ENCODE measurements at places on chromosomes 16 and 17.

GRCh38 chr16:3056336-3057180, 8.9 kb upstream of the IL32 start:
- no peak for DNase-seq

DNA sequence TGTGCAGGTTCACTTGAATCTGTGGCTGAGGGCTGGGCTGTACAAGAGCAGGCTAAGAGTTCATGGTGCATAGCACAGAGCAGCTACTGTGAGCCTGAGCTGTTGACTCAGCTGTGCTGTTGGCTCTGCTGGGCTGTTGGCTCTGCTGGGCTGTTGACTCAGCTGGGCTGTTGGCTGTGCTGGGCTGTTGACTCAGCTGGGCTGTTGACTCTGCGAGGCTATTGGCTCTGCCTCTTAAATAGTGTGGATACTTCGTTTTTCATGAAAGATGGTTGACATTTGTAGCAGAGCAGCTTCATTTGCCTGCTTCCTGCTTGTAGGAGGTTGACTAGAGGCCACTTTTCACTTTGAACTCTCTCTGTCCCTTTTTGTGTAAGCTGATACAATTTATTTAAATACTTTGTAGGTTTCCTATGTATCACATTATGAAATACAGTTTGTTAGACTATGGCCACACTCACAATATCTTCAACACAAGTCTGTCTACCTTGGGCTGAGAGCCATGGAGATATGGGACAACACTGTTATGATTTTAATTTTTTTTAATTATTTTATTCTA, 40.3 kb upstream of the CCNF start:
- DNase-seq: no peak

DNA sequence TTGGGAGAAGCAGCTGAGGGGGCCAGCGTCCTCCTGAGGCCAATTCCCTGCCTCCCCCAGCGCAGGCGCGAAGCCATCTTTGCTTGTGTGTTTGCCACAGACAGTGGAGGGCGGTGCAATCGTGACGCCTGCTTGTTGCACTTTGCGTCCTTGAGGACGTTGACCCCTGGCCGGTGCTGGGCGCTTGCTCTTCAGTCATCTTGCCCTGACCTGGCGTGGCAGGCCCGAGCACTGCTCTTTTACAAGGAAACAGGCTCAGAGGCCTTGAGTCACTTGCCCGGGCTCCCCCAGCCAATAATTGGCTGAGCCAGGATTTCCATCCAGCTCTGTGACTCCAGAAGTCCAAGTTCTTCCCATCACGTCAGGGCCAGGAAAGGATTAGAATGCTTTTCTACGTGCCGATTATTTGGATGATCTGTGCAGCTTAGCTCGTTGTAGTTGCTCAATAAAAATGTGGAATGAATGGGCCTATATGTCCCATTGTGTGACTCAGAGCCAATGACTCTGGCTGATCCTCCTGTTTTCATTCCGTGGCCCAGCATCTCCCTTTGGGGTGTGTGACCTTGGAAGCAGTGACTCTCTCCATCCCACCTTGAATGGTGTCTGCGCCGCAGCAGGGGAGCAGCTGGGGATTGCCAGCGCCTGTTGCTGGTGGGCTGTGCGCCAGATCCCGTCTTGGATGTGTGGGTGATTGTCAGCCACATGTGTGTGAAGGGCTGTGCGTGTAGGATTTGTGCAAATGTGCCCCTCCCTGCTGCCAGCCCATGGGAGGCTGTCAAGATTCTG, 214.1 kb downstream of the SEC14L1 start:
- DNase-seq: no peak

- DNase-seq: no peak
These were observed 15.8 kb upstream of the AGRP start for GRCh38 chr16:67499106-67499505.

- DNase-seq: no peak
These were observed 108.0 kb upstream of the GOT2 start for GRCh38 chr16:58842156-58842555.

DNA sequence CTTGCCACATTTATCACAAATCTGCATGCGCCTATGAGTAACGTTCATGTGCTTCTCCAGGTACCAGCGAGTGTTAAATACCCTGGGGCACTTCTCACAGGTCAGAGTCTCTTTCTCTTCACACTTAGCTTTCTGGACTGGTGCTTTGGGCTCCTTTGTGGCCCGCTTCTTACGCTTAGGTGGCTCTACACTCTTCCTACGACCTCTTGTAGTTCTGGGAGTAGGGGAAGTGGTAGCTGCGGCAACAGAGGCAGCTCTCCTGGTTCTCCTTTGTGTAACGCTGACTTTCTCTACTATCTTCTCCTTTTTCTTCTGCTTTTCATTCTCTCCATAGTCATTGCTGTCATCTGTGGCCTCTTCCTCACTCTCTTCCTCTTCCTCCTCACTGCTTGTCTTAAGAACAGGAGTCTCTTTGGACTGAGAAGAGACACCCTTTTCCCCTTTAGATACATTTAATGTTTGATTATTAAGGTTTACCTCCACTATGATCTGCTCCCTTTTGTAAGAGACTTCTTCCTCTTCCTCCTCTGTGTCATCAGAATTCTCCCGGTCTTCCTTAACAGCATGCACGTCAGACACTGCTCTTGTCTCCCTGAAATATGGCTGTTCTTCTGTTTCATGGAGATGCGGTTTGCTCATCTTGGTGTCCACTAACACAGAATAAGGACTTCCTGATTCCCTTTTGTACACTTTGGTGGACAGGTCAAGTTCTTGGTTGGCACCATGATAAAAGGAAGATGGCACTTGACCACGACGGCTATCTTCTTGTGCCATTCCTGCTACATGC, 45.0 kb downstream of the ZNF652 start:
- no peak for DNase-seq

DNA sequence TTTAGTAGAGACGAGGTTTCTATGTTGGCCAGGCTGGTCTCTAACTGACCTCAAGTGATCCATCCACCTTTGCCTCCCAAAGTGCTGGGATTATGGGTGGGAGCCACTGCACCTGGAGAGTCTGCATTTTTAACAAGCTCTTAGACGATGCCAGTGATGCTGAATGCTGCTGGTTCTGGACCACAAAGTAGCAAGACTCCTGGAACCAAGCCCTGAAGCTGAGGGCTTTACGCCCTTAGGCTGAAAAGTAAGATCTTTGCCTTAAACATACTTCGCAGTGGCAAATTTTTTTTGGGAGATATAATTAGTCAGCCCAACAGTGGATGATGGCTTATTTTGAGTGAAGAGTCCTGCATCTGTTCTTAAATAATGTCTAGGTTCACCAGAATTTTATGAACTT, 14.0 kb downstream of the METTL9 start:
- no peak for DNase-seq

DNA sequence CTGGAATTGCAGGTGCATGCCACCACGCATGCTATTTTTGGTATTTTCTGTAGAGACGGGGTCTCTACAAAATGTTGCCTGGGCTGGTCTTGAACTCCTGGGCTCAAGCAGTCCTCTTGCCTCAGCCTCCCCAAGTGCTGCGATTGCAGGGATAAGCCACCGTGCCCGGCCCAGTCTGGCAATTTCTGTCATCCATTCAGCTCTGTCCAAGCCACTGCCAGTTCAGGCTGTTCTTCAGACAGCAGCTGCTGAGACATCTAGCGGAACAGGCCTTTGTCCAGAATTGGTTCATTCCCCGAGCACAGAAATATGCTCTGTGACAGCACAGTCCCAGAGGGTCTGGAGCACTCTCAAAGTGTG, 5.4 kb downstream of the SLC47A1 start:
- peak; percentile 15 for DNase-seq

- DNase-seq: no peak
These were observed 129.2 kb upstream of the NACA2 start for GRCh38 chr17:61720016-61720795.

DNA sequence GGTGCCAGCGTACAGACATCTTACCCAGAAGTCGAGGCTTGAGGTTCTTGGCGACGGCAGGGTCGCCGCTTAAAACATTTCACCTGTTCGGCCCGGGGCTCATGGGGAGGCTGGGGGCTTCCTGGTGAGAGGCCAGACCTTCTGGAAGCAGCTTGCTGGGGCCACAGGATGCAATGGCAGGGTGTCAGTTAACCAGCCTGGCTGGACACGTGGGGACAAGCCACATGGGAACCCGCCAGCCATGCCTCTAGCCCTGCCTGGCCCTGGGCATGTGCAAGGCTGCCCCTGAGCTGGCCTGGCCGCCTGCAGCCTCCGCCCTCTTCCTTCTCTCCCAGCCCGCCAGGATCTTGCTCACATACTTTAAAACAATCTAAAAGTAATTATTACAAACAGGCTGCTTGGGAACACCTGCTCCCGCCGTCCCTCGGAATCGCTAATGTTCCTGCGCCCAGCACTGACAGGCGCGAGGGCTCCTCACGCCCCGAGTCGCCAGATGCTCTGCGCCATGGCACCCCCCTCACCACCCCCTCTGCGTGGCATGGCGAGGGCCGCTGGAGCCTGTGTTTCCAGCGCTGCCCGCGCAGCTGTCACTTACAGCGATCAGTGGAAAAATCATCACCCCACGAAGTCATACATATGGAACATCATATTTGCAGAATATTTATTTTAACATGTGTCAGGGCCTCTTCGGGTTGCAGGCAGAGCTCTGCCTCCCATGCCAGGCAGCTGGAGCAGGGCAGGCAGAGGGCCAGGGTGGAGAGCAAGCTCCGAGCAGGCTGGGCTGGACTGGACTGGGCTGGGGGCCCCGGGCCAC, 188.7 kb upstream of the GSE1 start:
- DNase-seq: peak; percentile 68

- no peak for DNase-seq
These were observed 9.0 kb downstream of the CAPNS2 start for GRCh38 chr16:55575496-55575895.

GRCh38 chr16:5845046-5845445, 747.5 kb upstream of the EEF2KMT start:
- no peak for DNase-seq

DNA sequence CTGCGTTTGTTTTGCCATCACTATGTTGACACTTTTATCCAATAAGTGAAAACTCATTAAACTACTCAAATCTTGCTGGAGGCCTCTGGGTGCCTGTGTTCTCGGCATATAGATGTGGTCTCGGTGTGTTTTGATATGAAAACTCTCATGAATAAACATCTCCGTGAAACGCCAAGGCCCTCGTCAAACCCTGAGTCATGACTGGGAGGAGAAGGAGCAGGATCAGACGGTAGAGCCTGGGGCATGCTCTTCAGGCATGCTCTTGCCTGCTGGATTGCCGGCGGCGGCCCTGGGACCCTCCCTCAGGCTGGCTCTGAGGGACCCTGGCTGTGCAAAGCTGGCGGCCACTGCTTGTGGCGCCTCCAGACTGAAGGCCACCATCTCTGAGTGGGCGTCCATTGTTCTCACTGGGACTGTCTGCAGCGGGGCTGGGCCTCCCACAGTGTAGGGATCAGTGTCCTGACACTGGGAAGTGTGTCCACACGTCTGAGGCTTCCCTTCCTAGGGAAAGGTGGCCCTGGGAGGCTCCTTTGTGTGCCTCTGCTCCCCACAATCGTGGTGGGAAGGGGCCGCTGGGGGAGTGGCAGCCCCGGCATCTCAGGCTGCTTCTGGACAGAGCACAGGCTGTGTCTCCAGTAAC, 1.7 kb upstream of the NPB start:
- no peak for DNase-seq

DNA sequence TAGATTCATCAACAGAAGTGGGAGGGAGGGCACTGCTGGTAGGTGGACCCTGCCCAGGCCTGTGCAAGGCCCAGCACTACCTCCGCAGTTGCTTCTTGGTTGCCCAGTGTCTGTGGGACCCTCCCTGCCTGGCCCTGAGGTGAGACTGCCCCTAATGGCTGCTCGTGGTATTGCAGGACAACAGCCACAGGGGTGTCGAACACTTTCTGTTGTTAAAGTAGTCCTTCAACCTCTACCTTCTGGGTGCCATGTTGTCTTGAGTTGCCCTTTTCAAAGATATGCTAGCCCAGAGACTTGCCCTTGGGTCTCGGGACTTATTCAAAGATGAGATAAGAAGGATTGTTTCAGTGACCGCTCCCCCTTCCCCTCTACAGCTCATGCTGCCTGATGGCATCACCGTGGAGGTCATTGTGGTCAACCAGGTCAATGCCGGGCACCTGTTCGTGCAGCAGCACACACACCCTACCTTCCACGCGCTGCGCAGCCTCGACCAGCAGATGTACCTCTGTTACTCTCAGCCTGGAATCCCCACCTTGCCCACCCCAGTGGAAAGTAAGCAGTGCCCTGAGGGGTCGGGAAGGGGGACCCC, 29.1 kb downstream of the AKAP1 start:
- no peak for DNase-seq

All from NCI-H2171 treated with DMSO at 0.1 percent for 48 hours (cell line).